ENCODE measurements at places on chromosomes 5 and 9.
A peak's percentile ranks its signal among the peaks of the same experiment; 100 is the strongest.

GRCh38 chr5:2038321-2039179, 155.8 kb upstream of the IRX4 start:
- peak; percentile 69 for DNase-seq

GRCh38 chr5:140986117-140986521, 19.8 kb downstream of the PCDHAC2 start:
- DNase-seq, result no peak

- DNase-seq, result no peak
Observed at GRCh38 chr5:149147676-149148075, 6.4 kb downstream of the ABLIM3 start.

- no peak for DNase-seq
Observed at GRCh38 chr9:17166346-17166745, 31.5 kb downstream of the CNTLN start.

GRCh38 chr9:137306066-137306849, 4.2 kb upstream of the NRARP start:
- DNase-seq, result no peak

GRCh38 chr5:35939639-35940038, 1.2 kb upstream of the CAPSL start:
- no peak for DNase-seq

GRCh38 chr5:146805081-146805480, 73.5 kb downstream of the PPP2R2B start:
- DNase-seq, result no peak

DNA sequence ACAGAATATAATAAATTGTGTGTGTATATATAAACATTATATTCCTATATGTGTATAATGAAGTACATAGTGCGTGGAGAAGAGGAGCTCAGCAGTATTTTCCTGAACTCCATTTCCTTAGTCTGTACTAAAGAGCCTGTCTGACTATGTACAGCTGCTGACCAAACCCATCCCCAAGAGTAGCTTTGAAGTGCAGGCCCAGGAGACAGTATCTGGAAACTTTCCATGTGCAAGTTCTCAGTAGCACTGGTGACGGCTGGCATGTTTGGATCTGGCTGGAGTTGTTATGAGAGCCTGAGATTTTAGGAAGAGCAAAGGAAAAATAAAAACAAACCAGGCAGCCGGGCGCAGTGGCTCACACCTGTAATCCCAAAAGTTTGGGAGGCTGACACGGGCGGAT, 244.2 kb downstream of the RFK start:
- DNase-seq, result no peak

DNA sequence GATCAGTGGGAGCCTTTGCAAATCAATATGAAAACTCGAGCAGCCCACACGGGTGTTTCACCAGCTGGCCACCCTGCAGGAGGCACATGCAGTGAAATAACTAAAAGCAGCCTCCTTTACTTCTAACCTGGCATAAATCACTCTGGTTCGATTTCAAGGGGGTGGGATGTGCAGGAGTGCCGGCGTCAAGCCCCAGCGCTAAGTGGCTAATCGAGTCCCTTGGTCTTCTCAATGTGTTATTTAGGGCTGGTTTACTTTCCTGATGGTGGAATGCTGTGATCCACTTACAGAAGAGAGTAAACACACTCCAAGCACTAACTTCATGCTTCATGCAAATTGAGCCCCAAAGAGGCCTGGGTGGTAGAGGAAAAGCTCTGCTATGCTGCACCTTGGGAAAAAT, 109.4 kb downstream of the TMEM174 start:
- DNase-seq, result no peak

- DNase-seq, result peak; percentile 47
Observed at GRCh38 chr9:91060520-91061343, 259.1 kb downstream of the SYK start.

DNA sequence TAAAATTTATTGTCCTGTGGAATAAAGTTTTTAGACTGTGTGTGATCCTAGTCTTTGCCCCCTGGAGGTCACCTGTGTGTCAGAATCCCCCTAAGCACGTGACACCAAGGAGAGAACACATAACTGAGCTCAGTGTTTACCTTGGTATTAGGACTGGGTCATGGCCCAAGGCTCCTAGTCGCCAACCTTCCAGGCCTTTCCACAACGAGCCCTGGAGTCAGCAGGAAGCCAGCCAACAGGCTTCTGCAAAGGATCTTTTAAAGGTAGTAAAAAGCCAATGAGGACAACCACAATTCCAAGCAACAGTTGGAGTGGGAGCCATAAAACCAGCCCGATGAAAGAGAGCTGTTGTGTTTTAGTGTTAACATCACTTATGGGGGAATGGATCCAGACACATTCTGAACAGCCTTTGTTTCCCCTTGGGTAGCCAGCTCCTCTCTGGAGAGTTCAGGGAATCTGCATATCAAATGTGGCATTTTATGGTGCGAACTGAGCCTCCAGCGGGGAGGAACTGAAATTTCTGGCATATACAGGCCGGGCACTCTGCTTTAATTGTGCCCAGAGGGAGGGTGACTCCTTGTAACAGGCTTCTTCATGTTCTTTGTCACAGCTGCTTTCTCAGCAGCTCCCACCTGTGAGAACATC, 239.9 kb downstream of the FSTL4 start:
- DNase-seq, result no peak

GRCh38 chr9:6829536-6829935, 71.8 kb downstream of the KDM4C start:
- DNase-seq, result no peak

DNA sequence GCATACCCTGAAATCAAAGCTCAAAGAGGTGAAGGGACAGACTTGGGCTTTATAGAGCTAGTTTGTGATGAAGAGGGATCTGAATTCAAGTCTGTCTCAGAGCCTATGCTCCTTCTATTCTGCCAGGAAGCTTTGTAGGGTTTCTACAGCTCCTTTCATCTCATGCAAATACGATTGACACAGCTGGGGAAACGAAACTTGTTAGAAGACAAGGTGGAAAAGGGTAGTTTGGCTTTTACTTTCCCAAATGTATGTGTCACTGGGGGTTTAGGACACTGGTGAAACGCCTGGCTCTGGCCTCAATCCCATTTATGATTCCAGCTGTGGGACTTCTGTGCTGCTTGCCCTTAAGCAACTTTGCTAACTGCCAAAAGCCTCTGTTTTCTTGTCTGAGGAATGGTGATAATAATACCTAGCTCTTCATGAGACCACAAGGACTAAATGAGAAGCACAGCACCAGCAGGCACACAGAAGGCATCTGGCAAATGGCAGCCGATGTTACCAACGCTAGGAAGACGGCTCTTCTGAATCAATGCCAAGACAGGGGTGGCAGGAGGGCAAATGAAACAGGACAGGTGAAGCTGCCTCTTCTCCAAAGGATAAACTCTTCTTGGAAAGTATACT, 70.3 kb upstream of the EQTN start:
- no peak for DNase-seq

- DNase-seq, result no peak
Observed at GRCh38 chr9:5563886-5564285, 53.6 kb downstream of the PDCD1LG2 start.

DNA sequence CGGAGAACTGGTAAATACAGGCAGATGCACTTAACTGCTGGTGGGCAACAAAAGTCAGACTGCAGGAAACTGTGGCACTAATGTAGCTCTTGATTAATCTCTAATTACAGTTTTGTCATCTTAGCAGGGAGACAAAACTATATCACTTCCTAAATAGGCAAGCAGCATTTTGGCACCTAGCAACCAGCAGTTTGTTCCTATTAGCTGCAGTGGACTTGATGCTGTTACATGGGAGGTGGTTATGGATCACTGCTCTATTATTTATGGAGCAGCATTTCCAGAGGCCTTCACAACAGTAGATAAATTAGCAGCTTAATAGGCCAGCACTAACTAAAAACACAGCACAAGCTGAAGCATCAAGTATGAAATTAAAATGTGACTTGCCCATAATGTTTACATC, 518.3 kb upstream of the ITGA1 start:
- no peak for DNase-seq

GRCh38 chr5:163531272-163531671, 25.9 kb downstream of the MAT2B start:
- no peak for DNase-seq

GRCh38 chr5:150441813-150442698, 7.5 kb downstream of the RPS14 start:
- DNase-seq, result no peak
